Stimulated activated CD8-positive, alpha-beta memory T cell treated with anti-CD3 and anti-CD28 coated beads, Interleukin-15, amount 100 ng/mL, for 24 hours (primary cell): ENCODE measurements at places on chromosomes 6 and 20.

DNA sequence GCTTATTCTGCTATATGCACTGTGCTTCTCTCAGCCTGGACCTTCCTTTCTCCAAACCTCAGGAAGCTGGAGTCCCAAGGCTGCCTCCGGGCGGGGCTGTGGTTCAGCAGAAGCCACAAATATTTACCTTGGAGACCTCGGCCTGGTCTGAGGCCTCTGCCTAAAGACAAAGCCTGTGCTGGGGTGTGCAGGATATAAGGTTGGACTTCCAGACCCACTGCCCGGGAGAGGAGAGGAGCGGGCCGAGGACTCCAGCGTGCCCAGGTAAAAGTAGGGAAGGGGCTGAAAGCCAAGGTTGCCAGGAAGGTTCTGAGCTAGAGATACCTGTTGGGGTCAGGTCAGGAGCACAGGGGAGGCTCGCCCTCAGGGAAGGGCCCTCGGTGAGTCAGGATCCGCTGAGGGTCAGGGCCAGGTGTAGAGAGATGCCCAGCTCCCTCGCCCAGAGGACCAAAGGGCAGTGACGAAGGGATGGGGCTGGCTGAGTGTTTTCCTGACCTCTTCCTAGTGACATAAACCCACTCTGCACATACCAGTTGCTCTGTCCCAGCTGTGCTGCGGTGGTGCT lies at the start of gene BPIFB1:
TSS of gene BPIFB1 (plus strand) at position 224 of the 565 bp plus-strand sequence. CDS start 2,860 bp downstream, outside the sequence.
- no peak for DNase-seq

DNA sequence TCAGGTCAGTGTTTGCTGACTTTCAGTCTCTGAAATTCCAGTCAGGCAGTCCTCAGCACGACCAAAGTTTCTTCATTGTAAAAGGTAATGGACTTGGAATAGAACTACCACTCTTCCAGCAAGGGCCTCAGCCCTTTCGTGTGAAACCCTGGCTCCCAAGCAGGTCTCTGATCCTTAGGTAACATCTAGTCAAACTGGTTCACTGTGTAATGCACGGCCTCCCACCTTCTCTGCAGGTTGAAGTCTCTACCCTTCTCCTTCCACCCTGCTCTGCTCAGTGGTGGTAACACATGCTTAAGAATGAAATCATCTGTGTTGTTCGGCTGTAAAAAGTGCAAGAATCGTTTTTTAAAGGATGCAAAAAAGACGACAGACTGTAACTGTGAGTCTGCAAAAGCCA lies 287.2 kb upstream of the POU3F2 start:
- DNase-seq, result no peak

DNA sequence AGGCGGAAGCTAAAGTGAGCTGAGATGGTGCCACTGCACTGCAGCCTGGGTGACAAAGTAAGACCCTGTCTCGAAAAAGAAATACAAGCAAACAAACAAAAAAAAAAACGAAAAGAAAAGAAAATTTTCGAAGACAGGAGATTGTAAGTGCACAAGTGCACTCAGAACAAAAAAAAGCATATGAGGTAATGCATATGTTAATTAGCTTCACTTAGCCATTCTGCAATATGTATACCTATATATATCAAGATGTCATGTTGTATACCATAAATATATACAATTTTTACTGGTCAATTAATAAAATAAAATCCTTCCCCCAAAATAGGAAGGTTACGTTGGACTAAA lies 127.5 kb downstream of the RIN2 start:
- no peak for DNase-seq

- DNase-seq, result no peak
Measured at GRCh38 chr6:131116755-131117360, 18.4 kb upstream of the AKAP7 start.

- no peak for DNase-seq
Measured at GRCh38 chr6:151692216-151692615, 115.3 kb upstream of the ESR1 start.

DNA sequence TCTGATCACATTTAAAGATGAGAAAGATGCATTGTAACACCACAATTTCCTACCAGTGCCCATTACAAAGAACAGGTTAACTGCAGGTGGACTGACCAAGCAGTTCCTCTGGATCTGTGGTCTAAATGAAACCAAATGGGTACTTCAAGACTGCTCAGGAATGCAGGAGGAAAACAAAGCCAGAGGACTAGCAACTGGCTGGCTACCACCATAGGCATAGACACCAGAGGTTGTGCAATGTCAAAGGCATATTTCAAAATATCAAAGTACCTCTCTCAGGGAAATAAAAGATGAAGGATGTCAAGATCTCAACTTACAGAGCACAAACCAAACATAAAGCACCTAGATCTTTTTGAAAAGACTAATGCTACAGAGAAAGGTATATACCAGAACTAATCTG lies 65.5 kb downstream of the GMDS start:
- no peak for DNase-seq

DNA sequence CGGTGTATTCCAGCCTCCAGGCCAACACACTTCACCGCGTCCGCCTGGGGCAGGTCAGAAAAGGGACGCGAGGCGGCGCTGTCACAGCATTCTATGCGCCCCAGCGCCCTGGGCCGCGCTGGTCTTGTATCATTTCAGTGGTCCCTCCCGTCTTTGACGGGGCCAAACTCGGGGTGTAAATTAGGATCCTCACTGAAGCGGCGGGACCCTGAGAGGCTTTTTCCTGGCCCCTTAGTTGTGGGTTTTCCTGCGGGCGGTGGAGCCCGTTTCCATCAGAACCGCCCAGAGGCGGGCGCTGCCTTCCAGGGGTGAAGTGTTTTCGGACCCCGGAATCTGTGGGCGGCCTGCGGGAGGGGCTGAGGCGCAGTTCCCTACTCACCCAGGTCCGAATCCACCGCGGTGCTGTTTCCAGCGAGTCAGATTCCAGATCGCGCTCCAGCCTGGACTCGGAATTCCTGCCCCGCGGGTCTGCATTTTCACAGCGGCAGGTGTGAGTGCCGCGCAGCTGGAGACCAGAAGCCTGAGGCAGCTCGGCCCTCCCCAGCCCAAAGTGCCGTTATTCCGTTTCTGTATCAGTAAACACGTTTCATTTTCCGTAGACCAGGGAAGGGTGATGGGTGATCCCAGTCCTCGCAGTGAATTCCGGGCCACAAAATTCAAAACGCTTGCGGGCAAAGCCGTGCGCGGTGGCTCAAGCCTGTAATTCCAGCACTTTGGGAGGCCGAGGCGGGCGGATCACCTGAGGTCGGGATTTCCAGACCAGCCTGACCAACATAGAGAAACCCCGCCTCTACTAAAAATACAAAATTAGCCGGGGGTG lies 3.9 kb upstream of the MICB start:
- peak; percentile 46 for DNase-seq

DNA sequence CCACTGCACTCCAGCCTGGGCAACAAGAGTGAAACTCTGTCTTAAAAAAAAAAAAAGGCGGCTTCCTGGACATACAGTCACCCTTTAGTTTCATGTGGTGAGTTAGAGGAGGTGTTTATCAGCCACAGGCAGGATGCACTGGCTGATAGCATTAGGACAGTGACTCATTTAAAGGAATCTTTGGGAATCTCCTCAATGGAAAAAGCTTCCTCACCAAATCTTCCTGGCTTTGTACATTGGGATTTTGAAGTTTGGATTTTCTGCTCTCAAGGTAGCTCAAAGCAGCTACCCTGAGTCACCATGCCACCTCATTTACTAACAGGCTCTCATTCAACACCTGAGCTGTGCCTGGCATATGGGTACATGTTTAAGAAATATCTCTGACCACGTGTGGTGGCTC lies 20.2 kb downstream of the PRPH2 start:
- no peak for DNase-seq

- DNase-seq, result no peak
Measured at GRCh38 chr20:2195614-2196013, 94.0 kb downstream of the STK35 start.

GRCh38 chr6:15994814-15995459 lies 133.9 kb upstream of the MYLIP start:
- no peak for DNase-seq

DNA sequence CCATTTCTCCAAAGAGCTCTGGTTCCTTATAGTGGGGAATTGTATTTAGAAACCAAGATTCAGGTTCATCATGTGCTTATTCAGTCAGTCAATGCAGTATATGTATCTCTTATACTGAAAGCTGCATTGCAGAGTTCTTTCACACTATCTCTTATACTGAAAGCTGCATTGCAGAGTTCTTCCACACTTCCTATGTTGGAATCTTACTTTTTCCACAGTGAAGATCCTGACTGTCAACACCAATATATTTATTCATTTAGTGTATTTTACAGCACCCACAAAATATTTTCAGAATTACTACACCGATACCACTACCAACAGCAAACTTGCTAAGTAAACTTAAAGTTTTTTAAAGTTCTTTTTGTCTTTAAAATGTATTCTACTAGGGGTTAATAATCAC lies 349.3 kb upstream of the MMS22L start:
- no peak for DNase-seq

DNA sequence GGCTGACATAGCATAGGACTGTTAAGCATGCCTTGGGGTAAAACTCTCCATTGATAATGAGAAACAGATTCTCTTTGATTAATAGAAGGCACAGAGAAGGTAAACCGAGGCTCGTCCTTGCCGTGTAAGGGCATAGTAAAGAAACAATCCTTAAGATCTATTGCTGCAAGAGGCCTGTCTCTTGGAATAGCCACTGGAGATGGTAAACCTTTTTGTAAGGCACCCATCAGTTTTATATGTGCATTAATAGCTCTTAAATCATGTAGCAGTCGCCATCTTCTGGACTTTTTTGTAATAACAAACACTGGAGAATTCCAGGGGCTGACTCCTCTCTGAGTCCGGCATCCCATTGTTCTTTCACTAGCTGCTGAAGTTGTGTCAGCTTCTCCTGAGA lies 8.4 kb upstream of the ABHD12 start:
- no peak for DNase-seq

- no peak for DNase-seq
Measured at GRCh38 chr6:10429638-10430427, 15.0 kb upstream of the TFAP2A start.

DNA sequence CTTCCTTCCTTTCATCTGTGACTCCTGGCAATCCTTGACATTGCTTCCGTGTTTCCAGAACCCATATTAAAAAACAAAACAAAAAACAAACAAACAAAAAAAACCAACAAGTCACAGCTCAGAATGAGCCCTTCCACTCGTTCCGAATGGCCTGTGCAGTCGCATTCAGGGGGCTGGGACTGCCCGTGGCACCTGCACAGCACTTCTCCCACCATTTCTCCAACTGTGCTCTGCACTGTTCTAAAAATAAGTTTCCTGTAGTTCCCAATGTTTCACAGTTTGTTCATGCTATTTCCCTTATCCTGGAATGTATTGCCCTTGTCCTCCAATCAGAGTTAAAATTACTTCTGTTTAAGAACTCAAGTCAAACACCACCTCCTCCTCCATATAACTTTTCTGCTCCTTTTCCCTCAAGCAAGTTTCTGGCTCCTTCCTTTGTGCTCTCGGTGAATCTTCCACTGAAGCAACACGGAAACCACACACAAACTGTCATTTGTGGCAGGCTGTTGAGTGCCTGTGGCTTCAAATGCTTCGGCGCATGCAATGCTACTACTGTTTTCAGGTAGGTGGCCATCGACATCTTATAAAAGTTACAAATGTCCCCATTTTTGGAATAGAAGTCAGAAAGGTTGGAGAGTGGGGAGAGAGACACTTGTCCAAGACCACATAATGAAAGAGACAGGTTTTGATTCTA lies 57.7 kb downstream of the PDE10A start:
- no peak for DNase-seq

DNA sequence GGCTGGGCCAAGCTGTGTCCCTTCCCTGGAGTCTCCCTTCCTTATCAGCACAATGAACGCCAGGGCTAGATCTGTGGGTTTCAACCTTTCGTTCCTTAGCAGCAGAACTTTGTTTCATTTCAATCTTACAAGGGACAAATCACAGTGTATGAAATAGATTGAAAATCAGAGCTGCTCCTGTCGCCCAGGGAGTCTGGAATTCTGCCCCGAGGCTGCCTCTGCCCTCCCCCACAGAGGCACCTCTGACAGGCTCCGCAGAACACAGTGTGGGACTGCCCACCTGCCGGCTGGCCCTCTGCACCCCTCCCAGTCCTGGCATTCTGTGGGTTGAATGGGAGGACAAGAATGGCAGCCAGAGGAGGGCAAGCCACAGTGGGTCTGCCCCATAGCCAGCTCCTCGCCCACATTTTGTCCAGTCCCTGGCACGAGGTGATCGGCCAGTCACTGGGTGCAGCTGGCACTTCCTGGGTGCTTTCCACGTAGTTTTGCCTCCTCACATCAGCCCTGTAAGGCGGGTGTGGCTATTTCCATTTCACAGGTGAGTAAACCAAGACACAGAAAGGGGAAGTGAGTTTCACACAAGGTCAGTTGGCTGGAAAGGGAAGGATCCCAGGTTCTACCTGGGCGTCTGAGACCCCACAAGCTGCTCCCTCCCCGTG lies 26.1 kb downstream of the MANBAL start:
- DNase-seq, result no peak

GRCh38 chr6:170294298-170294730 lies 3.4 kb upstream of the DLL1 start:
- no peak for DNase-seq

DNA sequence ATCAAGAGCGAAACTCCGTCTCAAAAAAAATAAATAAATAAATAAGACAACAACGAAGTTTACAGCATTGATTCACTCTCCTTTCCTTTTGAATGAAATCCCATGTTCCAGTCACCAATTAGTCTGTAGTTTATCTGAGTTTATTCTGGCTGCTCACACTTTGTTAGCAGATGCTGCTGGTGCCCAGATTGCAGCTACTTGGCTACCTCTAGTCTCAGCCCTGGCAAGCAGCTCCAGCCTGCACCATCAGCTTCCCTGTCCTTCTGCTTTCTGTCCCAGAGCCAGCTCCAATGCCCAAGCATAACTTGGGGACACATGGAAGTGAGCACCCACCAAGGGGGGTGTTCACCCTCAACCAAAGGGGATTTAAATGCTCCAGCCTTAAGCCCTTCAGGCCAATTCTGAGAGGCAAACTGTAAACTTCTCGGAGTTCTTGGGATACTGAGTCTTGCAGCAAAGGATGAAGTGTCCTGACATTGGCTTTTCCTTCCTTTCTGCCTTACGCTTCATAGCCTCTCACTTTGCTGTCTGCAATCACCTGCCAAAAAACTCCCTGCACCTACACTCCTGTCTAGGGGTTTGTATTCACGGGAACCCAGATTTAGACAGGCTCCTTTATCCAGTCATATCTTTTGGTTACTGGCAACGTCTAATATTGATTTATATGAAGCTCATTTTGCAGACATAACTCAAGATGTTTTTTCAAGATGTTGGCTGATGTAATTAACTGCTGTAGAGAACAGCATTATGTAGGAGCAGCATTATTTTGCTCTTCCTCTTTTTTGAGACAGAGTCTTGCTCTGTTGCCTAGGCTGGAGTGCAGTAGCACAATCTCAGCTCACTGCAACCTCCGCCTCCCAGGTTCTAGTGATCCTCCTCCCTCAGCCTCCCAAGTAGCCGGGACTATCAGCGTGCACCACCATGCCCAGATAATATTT lies 9.8 kb upstream of the TASP1 start:
- DNase-seq, result no peak

GRCh38 chr6:96832780-96833179 lies 4.5 kb downstream of the GPR63 start:
- DNase-seq, result no peak

GRCh38 chr6:72363844-72364740 lies 257.8 kb upstream of the KCNQ5 start:
- DNase-seq, result no peak

GRCh38 chr6:41428996-41429421 lies 93.6 kb downstream of the NCR2 start:
- no peak for DNase-seq

- no peak for DNase-seq
Measured at GRCh38 chr6:155147958-155148663, 115.7 kb upstream of the CLDN20 start.

GRCh38 chr6:33783781-33784520 lies 5.0 kb downstream of the LEMD2 start:
- DNase-seq, result no peak

- DNase-seq, result no peak
Measured at GRCh38 chr6:128821116-128821515, 61.8 kb upstream of the LAMA2 start.

GRCh38 chr6:151452750-151453427 lies 963 bp upstream of the RMND1 start:
- no peak for DNase-seq
